ENCODE measurements at places on chromosomes 6 and 20.

GRCh38 chr6:40997234-40997957, 41.6 kb downstream of the UNC5CL start:
- no peak for DNase-seq

DNA sequence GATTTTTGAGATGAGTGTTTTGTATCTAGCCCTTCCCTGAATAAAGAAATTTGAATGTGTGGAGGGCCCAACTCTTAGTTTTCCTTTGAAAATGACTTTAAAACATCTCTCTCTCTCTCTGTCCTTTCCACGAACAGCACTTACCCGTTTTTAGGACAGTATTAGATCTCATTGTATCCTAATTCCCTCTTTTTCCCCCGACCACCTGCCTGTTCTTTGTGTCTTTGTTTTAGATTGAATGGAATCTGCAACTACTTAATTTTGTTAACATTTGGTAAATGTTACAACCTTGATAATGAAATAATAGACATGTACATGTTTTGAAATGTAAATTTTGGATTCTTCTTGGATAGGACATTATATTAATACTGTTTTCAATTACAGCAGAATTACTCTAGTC, 3.1 kb downstream of the DSP start:
- no peak for DNase-seq

DNA sequence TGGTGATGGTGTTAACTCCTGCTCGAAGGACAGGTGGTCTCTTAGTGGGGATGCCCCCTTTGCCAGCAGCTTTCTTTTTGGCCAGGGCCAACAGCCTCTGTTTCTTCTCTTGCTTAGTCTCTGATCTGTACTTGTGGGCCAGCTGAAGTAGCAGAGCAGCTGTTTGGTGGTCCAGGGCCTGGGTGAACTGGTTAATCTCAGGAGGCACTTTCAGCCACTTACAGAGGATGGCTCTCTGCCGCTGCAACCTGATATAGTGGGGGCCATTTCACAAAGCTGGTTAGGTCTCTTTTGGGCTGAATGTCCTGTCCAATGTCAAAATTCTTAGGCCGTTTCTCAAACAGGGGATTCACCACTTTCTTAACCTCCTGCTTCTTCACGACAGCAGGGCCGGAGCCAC, 23.2 kb upstream of the LOC128125822 start:
- no peak for DNase-seq

- DNase-seq = no peak
Measured at GRCh38 chr20:47466213-47466612, 35.5 kb upstream of the NCOA3 start.

GRCh38 chr6:108559884-108560462, 744 bp upstream of the FOXO3 start:
- DNase-seq = no peak

DNA sequence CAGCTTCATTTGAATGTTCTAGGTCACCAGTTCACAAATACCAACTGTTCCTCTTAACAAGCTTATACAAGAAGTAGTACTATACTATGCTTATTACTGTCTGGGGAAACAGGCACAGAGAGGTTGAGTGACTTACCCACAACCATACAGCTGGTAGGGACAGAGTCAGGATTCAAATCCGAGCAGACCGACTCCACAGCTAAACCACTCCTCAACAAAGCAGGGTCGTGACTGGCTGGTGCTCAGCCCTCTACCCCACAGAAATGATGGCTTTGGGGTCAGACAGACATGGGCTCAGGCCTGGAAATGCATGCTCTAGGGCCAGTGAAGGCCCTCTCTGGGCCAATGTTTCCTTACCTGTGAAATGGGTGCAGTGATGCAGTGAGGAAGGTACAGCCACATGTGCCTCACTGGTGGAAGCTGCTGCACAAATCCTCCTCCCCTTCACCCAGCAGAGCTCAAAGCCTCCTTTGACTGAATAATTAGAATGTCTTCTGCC, 63.6 kb downstream of the MRPL14 start:
- DNase-seq = no peak

DNA sequence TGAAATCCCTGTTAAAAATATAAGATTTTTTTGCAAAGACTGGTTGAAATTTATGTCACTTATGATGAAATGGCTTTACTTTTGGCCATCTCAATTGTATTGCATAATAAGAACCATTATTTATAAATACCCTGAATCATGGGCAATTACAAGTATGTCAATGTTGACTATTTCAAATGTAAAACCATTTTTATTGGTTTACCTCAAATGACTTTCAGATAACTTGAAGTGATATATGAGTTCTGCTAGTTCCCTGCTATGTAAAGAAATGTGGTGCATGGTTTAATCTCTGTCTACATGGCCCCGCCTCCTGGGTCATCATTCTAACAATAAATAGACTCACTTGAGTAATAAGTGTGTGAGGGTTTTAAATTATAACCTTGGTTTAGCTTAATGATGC, 275.6 kb upstream of the PREP start:
- no peak for DNase-seq

DNA sequence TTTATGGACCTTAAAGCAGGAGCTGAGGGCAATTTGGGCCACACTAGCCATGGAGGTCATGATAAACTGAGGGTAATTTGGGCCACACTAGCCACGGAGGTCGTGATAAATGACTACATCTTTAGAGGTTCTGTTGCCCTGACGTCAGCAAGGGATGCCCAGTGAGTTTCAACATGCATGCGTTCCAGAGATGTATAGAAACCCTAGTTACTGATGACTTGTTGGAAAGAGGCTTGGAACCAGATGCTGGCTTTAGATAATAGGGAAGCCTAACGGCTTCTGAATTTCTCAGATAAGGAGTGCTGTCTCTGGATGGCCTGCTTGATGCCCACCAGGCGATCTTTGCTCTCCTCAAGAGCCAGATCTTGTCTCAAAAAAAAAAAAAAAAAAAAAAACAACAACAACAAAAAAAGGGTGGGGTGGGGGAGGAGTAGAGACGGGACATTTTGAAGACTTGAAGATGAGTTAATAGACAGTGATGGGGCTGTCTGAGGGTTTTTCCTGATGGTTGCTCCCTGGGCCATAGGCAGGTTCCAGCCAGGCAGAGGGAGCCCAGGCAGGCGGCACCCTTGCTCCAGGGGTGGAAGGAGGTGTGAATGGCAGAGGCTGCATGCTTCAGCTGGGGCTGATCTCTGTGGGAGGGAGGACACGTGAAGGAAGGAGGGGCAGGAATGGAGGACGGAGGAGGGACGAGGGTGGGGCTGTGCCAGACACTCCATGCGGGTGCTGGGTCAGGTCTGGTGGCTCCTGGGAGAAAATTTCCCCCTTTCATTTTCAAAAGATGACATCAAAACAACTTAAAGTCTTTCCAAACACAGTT, 27.0 kb upstream of the FRMD1 start:
- no peak for DNase-seq

DNA sequence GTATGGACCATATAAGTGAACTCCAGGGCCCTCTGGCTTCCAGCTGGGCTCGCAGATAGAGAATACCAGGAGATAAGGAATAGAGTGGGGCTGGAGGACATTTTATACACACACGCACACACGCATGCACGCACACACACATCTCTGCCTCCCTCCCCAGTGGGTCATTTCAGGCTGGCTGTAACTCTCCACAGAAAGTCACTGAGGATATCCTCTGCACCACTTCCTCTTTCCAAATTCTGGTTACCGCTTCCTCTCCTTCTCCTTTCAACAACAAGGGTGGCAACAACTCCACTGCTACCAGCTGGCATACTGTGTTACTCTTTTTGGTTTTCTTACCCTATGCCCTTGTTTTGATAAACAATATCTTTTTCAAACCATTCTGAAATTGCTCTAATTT, 280.2 kb downstream of the COL12A1 start:
- DNase-seq = no peak

- no peak for DNase-seq
Measured at GRCh38 chr6:1634081-1634480, 24.4 kb downstream of the FOXC1 start.

DNA sequence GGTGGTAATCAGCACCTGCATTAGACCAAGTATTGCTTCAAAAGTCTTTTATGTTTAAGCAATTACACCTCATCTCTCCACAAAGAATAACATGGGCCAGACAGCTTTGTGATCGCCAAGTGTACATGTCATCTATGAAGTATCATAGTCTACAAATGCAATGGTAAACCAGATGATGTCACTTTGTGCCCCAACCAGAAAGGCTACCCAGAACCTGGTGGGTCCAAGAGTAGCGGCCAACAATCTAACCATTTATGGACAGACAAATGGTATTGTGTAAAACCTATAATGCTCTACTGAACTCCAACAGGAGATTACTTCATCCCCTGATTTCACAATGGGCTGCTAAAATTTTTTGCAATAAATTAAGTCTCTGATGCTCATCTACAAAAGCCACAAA, 295.9 kb downstream of the GMDS start:
- DNase-seq = no peak

- DNase-seq = no peak
Measured at GRCh38 chr6:21085643-21086042, 507.9 kb upstream of the SOX4 start.

DNA sequence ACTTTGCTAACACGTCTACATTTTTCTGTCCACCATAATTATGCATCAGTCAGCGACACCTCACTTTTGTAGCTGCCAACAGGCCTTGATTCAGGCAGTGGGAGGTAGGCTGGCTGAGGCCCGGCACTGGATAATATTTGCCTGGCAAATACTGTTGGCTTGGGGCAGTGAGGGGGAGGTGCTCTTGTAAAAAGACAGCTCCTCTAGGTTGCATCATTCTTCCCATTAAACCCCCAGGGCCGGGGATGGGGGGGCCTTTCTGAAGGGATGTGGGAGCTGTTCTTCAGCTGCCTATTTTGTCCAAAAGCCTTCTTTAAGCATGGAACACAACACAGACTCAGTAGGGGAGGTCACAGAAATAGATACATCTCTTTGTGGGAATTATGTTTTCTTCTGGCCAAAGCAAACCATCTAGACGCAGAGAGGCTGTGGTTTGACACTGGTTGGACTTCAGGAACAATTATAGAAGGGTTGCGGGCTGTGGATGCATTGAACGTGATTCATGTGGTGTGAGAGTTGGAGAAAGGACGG, 338.3 kb upstream of the NT5E start:
- DNase-seq = no peak

DNA sequence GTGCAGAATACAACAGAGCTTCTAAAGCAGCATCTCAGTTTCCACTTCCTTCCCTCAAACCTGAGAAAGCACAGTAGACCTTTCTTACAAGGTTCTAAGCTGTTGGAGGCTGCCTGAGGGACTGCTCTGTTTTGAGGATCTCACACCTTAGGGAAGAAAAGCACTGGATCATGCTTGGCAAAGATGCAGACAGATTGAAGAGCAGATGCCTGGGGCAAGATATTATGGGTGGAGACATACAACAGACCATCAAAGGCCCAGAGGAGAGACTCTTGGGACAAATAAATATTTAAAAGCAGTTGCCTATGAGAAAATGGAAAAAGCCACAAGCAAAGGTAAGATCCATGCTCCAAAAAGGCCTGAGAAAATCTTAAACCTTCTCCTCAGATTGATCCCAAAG, 6.2 kb downstream of the ZNF337 start:
- no peak for DNase-seq

- no peak for DNase-seq
Measured at GRCh38 chr20:38779247-38780097, 26.0 kb upstream of the PPP1R16B start.

- no peak for DNase-seq
Measured at GRCh38 chr6:29986179-29986781, 43.9 kb downstream of the HLA-A start.

- DNase-seq = no peak
Measured at GRCh38 chr6:78614961-78615360, 252.4 kb upstream of the IRAK1BP1 start.

DNA sequence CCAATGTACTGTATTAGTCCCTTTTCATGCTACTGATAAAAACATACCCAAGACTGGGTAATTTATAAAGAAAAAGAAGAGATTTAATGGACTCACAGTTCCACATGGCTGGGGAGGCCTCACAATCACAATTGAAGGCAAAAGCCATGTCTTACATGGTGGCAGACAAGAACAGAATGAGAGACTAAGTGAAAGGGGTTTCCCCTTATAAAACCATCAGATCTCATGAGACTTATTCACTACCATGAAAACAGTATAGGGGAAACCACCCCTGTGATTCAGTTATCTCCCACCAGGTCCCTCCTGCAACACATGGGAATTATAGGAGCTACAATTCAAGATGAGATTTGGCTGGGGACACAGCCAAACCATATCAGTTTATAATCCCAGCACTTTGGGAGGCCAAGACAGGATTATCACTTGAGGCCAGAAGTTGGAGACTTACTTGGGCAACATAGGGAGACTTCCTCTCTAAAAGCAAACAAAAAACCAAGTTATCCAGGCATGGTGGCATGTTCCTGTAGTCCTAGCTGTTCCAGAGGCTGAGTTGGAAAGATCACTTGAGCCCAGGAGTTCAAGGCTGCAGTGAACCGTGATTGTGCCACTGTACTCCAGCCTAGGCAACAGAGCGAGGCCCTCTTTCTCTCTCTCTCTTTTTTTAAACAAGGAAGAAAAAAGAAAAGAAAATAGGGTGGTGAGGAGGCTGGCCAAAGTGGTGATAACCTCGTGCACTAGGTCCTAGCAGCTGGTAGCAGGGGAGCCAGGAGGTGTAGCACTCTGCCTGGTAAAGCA, 22.9 kb upstream of the DDR1 start:
- DNase-seq = no peak

- DNase-seq = no peak
Measured at GRCh38 chr6:8780653-8781052, 345.3 kb upstream of the SLC35B3 start.

DNA sequence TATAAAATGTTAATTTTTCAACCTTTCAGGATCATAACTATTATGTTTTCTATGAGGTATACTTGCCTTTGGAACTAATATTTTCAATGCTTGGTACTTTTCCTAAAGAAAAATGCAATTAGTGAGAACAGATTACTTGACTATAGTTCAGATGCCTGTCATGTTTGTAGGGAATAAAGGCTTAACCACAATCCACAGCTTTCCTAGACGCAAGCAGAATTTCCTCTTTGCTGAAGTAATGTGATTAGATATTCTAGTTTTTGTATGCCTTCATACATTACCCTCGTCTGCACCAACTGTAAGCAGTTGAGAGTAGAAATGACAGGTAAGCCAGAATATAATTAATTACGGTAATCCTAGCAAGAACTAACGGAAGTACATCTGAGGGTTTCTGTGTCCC, 581.4 kb upstream of the MMS22L start:
- DNase-seq = no peak

GRCh38 chr6:47083586-47084047, 41.5 kb upstream of the ADGRF1 start:
- DNase-seq = no peak

GRCh38 chr6:105573138-105573537, 170.3 kb upstream of the PREP start:
- DNase-seq = no peak

GRCh38 chr20:6184086-6184485, 61.3 kb upstream of the FERMT1 start:
- no peak for DNase-seq

Data from T-helper 22 cell (primary cell).